ENCODE measurements at places on chromosomes 6 and 20.

GRCh38 chr6:148771212-148771601 is 24.4 kb downstream of the UST start:
- DNase-seq = no peak

GRCh38 chr6:34132486-34133185 is 13.3 kb downstream of the GRM4 start:
- DNase-seq = peak; percentile 74

DNA sequence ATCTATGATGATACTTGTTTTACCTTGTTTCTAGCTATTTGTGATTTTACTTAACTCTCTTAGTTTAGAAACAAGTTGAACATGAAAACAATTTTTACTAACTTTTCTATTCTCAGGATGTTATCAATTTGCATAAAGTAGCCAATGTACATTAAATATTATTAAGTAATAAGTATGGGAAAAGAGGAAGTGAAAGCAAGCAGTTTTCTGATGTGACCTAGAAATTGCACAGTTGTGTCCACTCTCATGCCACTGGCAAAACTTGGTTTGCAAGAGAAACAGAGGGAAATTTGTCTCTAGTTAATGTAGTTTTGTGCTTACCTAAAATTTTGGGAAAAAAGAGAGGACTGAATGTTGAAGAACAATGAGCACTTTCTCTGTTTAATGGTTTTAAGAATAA is 19.2 kb upstream of the TSPYL1 start:
- DNase-seq = no peak

DNA sequence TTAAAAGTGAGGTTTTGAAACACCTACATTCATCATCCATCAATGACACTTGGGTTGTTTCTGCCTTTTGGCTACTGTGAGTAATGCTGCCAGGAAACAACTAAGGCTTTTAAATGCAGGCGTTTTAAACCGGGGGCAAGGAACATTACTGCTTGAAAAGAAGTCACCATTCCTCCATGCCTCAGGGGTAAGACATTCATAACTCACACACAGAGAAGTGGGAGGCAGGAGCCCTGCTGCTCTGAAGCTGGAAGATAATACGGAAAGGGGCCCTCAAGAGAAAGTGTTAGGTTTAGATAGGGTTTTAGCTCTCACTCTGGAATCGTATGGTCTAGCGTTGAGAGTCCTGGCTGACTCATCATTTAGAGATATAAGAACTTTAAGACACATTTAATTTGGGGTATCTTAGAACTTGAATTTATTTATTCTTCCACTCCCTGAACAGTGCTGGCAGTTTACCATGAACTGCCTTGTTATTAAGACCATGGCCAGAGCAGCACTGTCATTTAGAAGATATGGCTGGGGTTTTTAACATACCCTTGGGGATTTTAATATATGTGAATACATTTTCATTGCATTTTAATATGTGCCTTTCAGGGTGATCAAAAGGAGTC is 1.8 kb downstream of the TUBB1 start:
- DNase-seq = no peak

- no peak for DNase-seq
Observed at GRCh38 chr6:138656364-138657064, 117.1 kb upstream of the CCDC28A start.

DNA sequence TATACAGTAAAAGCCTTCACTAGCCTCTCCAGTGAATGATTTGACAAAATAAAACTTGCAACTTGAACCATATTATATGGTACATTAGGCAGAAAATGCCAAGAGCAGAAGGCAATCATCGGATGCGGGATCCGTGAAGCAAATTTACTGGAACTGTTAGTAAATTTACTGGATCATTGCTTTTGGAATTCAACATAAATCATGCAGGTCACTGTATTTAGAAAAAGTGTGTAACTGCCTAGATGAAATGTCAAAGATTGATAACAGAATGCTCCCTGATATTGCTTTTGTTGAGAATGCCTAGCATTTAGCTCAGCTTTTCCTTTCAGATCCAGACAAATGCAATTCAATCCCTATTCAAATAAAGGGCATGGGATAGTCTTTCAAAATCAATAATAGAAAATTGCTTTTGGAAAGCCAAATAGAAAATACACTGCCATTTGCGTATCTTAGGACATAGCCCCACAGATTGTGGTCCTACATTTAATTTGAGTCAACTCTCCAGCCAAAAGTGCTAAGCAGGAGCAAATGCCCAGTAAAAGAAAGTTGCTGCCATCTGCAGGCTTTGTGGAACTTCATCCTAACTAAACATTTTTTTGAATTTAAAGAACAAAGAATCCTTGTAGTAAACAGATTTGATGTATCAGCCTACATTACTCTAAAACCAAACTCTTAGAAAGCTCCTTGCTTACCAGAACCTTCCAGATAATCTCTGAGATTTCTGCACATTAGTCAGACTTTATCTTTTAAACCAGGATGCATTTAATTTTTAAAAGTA is 109.5 kb upstream of the HSF2 start:
- DNase-seq = peak; percentile 59

DNA sequence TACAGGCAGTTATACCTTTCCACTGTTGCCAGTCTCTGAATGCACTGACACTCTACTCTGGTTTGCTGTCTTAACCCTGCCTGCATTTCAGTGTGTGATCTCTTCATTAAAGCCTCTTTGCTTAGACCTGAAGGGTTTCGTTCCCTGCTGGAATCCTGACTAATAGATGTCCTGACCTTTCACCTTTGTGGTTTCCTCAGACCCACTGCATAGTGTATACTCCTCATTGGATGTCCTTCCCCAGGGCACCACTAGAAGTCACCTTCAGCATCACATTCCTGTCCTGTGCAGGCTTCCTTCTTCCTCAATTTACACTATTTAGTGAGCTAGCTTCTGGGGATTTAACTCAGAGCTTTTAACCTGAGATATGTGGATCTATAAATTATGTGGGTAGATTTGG is 120.6 kb downstream of the RCAN2 start:
- DNase-seq = no peak

- DNase-seq = no peak
Observed at GRCh38 chr6:108574457-108575141, 13.9 kb downstream of the FOXO3 start.

DNA sequence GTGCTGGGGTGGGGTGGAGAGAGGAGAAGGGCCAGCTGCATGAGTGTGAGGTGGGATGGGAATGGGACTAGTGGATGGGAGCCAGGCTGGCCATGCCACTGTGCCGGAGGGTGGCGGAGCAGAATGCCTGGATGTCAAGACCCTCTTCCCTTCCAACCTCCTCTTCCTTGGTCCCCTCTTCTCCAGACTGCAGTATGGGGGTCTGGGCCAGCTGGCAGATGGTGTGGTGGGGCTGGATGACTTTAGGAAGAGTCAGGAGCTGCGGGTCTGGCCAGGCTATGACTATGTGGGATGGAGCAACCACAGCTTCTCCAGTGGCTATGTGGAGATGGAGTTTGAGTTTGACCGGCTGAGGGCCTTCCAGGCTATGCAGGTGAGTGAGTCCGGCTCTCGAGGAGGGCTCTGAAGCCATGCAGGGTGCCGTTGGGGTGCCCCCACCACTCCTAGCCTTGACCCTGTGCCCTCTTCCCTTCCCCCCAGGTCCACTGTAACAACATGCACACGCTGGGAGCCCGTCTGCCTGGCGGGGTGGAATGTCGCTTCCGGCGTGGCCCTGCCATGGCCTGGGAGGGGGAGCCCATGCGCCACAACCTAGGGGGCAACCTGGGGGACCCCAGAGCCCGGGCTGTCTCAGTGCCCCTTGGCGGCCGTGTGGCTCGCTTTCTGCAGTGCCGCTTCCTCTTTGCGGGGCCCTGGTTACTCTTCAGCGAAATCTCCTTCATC is 7.7 kb downstream of the DDR1 start:
- DNase-seq = no peak

GRCh38 chr6:29828471-29828797 is 809 bp downstream of the HLA-G start:
- no peak for DNase-seq

DNA sequence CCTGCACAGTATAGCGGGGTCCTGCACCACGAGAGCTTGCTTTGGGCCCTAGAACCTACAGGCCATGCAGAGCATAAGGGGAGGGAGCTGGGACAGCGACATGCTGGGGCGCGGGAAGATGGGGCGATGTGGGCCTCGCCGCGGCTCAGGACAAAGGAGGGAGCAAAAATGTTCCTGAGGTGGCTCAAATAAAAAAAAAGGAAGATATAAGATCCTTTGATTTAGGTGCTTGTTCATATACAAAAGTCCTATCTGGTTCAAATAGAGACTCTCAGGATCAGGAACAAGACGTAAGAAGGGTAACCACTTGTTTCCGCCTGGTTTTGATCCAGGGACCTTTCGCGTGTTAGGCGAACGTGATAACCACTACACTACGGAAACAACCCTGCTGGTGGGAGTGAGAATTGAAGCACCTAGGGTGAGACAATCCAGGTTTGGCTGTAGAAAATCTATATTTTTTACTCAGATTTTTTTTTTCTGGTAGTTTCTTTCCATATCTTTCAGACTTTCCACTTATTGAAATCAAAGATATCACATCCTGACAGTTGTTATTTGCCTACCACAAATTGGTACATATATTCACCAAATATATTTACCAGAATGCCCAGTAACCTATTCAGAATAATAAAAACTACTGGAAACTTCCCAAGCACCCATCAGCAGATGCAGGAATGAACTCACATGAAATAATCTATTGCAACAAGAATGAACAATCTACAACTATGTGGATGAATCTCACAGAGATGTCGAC is 177.9 kb upstream of the ZNF184 start:
- DNase-seq = peak; percentile 50

DNA sequence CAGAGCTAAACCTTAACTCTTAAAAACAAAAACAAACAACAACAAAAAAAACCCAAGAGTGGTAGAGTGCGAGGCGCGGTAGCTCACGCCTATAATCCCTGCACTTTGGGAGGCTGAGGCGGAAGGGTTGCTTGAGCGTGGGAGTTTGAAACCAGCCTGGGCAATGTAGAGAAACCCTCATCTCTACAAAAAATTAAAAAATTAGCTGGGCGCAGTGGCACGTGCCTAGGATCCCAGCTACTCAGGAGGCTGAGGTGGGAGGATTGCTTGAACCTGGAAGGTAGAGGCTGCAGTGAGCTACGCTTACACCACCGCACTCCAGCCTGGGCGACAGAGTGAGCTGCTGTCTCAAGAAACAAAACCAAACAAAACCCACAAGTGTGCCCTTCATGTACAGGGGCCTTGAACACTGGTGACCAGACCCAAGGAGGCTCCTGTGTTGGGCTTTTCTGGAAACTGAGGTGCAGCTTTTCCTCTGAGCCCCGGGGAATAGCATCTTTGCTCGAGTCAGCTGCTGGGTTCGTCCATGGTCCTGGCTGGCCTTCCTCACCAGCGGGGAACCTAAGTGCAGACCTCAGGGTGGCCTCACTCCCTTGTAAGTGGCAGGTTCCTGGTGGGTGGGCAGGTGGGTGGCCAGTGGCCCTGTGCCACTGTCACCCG is 39.9 kb downstream of the PYGB start:
- DNase-seq = no peak
